Stimulated activated CD4-positive, alpha-beta T cell treated with anti-CD3 and anti-CD28 coated beads, Interleukin-4, amount 100 ng/mL, for 4 hours (primary cell): ENCODE measurements at places on chromosomes 7 and 10.

DNA sequence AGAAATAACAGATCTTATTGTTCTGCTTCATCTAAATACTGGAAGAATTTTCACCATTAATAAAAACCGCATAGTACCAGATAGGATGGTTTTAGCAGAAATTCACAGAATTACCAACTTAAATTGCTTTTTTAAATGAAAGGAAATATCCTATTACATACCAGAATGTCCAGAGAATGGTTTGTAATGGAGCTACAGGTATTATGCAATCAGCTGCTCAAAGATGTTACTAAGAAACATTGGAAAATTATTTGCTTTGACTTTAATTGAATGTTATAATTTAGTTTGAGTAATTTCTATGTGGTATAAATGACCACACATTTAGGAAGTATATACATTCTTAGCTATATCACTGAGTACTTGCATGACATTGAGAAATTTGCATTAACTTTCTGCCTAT lies 338.3 kb downstream of the ETV1 start:
- no peak for DNase-seq

- no peak for DNase-seq
Measured at GRCh38 chr7:151658778-151659177, 139.1 kb upstream of the RHEB start.

- no peak for DNase-seq
Measured at GRCh38 chr7:150434240-150434639, 16.2 kb upstream of the GIMAP8 start.

DNA sequence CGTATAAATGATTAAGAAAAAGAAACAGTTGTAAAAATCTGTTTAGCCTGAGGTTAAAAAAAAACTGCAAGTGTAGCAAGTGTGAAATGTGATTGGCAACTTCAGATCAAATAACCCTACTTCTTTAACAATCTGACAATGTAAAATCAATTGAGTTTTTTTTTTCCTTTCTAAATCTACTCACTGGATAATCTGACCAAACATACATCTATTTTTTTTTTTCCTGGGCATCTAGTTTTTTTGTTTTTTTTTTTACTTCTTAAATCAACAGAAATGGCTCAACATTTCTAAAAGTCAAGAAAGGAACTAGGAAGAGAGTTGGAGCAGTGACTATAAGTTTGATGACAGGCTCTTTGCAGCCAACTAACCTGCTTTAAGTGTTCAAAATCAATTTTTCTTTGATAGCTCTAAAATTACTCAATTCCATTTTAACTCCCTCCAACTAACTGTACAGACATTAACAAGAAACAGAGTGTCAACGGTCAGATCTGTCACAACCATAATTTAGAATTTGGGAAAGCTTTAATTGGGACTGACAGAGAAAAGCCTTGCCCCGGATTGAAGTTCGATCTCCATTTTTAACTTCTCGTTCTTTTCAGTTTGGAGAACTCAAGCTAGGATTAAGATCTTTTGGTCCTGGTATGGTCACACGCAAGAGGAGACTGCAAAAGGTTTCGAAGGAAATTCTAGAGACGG lies 1.2 kb downstream of the ARL3 start:
- DNase-seq: no peak

DNA sequence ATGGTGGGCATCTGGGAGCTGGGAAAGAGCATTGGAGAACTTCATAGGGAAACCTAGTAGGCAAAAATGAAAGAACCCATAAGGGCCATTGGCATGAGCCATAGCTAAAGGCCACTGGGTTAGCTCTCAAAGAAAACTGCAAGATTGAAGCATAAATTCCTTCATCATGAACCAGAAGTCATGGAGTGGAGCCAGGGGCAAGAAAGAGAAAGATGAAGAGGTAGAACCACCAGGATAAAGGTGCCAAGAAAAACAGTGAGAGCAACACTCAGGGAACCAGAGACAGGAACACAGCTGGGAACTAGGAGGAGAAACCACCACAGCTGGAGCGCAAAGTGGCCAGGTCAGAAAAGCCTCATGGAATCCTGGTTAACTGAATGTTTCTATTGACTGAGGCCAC lies 11.5 kb upstream of the SGMS1 start:
- no peak for DNase-seq

GRCh38 chr7:130020434-130020833 lies 30.7 kb downstream of the ZC3HC1 start:
- no peak for DNase-seq
